ENCODE measurements at places on chromosomes 13 and 19.
A peak's percentile ranks its signal among the peaks of the same experiment; 100 is the strongest.

GRCh38 chr19:13031917-13032623, 36.8 kb downstream of the NFIX start:
- no peak for DNase-seq

- DNase-seq, result no peak
Measured at GRCh38 chr19:50203281-50204080, at the start of gene MYH14. Gene MYH14 (plus strand): TSS chr19:50203622. CDS start chr19:50210366, 6,744 bp downstream.

DNA sequence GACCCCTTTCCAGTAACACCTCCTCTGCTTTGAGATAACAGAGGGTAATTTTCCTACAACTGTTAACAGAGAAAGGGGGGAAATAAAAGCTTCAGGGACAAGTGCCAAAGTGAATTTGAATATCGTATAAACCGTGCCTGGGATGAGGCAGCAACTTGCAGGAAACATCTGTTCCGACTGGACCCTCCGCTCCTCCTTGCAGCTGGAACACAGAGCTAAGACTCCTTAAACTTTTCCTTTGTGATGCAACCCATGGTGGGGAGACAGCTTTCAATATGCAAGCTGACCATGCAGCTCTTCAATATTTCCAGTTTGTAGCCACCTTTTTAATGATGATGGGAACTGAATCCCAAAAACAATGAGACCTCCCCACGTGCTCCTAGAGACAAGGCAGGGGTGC, 432.6 kb downstream of the ZNF536 start:
- DNase-seq, result no peak

GRCh38 chr13:31227063-31227462, 27.3 kb downstream of the B3GLCT start:
- DNase-seq, result no peak

- no peak for DNase-seq
Measured at GRCh38 chr13:20565115-20565736, 1.7 kb upstream of the IFT88 start.

GRCh38 chr19:58243351-58243750, 14.6 kb downstream of the ZNF544 start:
- no peak for DNase-seq

- no peak for DNase-seq
Measured at GRCh38 chr19:38669552-38669951, 22.1 kb downstream of the ACTN4 start.

DNA sequence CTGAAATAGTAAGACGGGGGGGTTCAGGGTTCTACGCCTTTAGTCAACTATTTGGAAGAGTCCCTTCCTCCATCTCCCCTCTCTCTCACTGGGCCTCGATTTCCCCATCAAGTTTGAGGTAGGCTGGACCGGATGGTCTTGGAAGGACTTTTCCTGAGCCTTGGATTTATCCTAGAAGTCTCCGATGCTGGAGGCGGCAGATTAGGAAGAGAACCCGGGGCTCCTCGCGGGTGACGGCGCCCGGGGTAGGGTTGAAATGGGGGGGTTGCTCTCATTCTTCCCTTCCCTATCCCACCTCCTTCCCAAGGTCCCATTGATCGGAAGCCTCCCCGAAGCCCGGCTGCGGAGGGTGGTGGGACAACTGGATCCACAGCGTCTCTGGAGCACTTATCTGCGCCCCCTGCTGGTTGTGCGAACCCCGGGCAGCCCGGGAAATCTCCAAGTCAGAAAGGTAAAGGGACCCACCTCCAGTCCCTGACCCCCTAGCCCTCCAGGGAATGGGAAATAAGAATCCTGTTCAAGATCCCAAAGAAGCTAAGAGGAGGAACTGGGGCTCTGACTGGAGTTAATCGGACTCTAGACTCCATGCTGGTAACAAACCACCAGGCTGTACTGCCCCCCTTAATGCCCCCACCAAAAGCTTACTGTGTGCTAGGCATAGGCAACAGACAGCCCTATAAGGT, 781 bp downstream of the QPCTL start:
- DNase-seq, result peak; percentile 63
